ENCODE measurements at places on chromosomes 2 and 18. TPM values are rescaled to one million over a fixed set of nuclear protein-coding genes. Genes with fewer than 3 reads are reported as not detected.

Gene GPR55
- 4.0 TPM for total RNA-seq

Gene SERPINB12
- not detected for total RNA-seq

Gene MERTK
- 9.8 TPM for total RNA-seq

Gene CAPN14
- total RNA-seq, result not detected

Gene IL36RN
- total RNA-seq, result not detected

Gene CTAGE1
- total RNA-seq, result not detected

Gene REG3A
- total RNA-seq, result 4,130 TPM

Gene LIPG
- 19.3 TPM for total RNA-seq

Gene MTLN
- total RNA-seq, result 33.0 TPM

Gene TUBA3E
- not detected for total RNA-seq

Gene UGT1A4
- total RNA-seq, result 12.9 TPM

Gene MROH2A
- total RNA-seq, result 1.6 TPM

Gene RBKS
- total RNA-seq, result 35.4 TPM

Gene SRD5A2
- not detected for total RNA-seq

Gene ACTR3
- 124 TPM for total RNA-seq

Gene FBXO36
- 0.94 TPM for total RNA-seq

Gene ZNF385B
- 3.9 TPM for total RNA-seq

Gene EPHA4
- 12.2 TPM for total RNA-seq

Gene ELOA2
- total RNA-seq, result not detected

Gene LYG2
- not detected for total RNA-seq

Gene SLC4A5
- 14.9 TPM for total RNA-seq

Gene CLASP1
- total RNA-seq, result 68.0 TPM

Gene CCDC141
- total RNA-seq, result 1.1 TPM

Gene MEP1B
- total RNA-seq, result 477 TPM

Gene WNT6
- total RNA-seq, result not detected

Gene ZNF804A
- total RNA-seq, result 3.6 TPM

Gene FBXO48
- 1.6 TPM for total RNA-seq

Gene GPR75
- total RNA-seq, result 2.6 TPM

Gene IL1R1
- total RNA-seq, result 20.0 TPM
